Activated CD8-positive, alpha-beta memory T cell treated with anti-CD3 and anti-CD28 coated beads for 36 hours (primary cell): ENCODE measurements at places on chromosomes 3 and 15. TPM values are rescaled to one million over a fixed set of nuclear protein-coding genes. Genes with fewer than 3 reads are reported as not detected.

HHLA2 gene
- 1.3 TPM for total RNA-seq

ITGA11 gene
- total RNA-seq: 0.19 TPM

ROPN1B gene
- total RNA-seq: not detected

COL6A5 gene
- not detected for total RNA-seq

SH2D7 gene
- total RNA-seq: not detected

ZNF80 gene
- total RNA-seq: 2.1 TPM

CADPS gene
- total RNA-seq: not detected

MGLL gene
- total RNA-seq: 4.9 TPM

IRAK2 gene
- total RNA-seq: 4.0 TPM

SCN11A gene
- 0.08 TPM for total RNA-seq
